ENCODE measurements at places on chromosomes 7 and 10. TPM values are rescaled to one million over a fixed set of nuclear protein-coding genes. Genes with fewer than 3 reads are reported as not detected.

HIP1 gene
- total RNA-seq, result 62.0 TPM

DNA sequence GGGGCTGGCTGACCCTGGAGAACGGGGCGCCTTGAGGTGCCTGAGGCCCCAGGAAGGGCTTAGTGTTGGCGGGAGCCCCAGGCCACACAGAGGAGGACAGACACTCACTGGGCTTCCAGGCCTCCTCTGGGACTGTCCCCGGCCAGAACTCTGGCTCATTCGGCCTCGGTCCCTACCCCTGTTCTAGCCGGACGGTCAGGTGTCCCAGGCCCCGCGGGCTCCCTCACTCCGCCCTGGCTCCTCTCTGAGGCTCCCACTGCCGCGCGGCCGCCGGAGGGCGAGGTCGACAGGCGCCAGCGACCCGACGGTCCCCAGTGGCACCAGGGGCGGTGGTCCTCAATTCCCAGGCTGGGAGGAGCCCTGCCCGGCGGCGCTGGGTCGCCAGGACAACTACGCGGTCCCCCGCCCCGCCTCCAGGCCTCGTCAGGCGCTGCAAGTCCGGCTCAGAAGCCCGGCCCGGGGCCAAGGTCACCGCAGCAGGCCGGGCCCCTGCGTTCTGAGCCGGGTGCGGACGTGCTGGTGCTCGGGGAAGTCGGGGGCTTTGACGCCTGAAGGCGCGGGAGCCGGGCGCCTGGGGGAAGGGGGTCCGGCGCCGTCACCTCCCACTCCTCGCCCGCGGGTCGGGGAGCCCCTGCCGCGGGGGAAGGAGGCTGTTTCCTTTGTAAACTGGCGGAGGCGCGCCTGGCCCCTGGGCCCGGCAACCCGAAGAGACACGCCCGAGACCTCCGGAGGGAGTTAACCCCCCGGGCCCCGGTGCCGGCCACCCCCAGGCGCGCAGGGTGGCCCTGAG, 1.1 kb upstream of the PWWP2B start:
- DNase-seq, result no peak

DNA sequence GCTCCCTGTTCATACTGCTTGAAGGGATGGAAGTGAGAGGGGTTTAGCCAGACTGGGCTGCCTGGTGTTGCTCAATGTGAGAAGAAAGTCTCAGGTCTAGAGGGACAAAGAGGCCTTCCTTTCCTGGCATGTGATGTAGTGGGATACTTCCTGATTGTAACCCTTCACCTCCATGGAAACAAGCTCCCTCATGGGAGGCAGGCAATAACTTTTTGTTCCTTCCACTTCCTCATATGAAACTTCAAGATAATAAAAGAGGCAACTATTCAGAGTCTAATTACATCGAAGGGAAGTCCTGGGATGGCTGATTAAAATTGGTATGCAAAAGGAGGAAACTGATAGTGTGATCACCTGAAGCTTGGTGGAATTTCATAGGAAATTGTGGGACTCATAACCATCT, 84.1 kb upstream of the ETV1 start:
- no peak for DNase-seq

GRCh38 chr10:2335626-2336025, 598.3 kb upstream of the ADARB2 start:
- DNase-seq, result no peak

DNA sequence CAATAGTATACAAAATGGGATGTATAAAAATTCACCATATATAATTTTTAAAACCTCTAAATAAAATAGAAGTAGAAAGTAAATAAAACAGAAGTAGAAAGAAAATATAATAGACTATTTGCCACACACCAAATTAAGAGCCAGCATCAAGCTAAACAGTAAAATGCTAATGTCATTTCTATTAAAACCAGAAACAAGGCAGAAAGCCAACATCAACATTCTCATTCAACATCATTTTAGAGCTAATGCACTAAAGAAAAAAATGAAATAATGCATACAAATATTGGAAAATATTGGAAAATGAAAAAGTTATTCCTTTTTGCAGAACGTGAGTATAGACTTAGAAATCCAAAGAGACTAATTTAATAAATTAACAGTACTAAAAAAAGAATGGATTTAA, 23.4 kb upstream of the RELN start:
- DNase-seq, result no peak

DNA sequence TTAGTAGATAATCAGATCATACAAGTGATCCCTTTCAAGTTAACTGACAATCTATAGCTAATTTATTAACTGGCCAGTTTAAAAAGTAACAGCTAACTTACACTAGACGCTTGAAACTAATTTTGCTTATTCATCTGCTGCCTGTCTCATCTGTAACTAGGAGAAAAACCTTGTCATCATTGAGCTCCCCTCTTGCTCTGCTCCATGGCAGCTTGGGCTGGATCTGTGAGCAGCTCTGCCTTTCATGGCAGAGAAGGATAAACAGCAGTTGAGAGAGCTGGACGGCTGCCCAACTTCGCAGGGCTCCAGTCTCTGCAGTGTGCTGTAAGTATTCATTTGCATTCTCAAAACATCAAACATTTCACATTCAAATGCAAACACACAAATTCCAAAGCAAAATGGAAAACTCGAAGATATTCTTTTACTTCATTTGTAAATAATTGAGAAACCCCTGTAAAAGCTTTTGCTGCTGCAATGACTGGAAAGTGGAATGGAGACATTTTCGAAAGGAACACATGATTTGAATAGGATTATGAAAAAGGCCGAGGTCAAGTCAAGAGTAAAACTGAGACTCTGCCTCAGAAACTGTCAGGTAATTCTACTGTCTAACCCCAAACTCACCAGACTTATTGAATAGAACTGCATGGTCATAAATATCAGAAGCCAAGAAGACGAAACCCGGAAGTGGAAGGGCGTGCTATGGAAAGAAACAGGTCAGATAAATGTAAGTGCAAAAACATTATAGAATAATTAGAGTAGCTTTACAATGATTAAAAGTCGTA, 17.6 kb downstream of the SLC35B4 start:
- no peak for DNase-seq

DNA sequence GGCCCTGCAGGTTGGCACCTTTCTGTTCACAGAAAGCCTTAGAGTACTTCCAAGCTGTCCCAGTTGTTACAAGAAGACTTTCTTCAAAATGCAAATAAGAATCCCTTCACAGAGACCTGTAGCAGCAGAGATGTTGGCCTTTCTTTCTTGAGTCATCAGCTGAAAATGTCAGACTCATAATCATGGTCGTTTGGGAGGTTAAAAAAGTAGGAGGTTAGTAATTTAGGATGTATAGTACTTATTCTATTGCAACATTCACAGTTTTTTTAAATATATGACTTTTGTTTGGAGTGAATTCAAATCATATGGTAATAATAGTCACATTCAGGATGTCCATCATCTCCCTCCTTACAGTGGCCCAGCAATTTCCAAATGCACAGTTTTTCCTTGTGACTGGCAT, 223.9 kb upstream of the GLI3 start:
- no peak for DNase-seq

DNA sequence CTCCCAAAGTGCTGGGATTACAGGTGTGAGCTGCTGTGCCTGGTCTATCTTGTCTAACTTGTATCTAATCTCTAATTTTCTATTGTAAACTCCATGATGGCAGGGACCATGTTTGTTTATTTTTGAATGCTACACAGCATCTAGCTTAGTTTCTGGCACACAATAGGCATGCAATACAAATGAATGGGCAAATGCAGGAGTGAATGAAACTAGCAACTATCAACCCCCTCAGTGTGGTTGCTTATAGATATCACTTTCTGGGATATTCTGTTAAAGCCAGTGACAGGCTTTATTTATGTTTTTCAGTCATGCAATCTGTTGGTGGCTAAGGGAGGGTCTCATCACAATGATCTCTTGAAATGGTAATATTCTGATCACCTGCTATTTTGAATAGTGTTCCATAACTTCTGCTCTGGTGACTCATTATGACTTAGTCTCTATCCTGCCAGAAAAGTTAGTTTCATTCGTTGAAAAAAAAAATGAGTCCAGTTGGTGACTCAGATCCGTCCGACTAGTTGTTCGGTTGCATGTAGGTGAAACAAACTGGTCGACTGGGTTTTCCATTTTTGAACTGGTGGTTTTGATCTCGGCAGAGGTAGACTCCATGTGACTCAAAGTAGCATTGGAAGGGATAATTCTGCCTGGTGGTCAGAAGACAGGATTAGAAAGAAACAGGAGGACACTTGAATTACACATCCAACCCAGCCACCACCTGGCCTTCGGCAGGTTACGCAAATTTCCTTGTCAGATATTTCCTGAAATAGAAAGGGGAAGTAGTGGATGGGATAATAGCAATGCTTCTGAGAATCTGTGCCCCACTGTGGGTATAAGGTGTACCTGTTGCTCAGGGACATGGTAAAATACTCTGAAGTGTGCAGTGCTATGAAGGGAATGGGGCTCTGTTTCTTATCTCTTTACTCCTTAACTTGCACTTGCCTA, 76.8 kb downstream of the GATA3 start:
- DNase-seq, result no peak

GRCh38 chr7:146781352-146782116, 664.9 kb downstream of the CNTNAP2 start:
- no peak for DNase-seq

DNA sequence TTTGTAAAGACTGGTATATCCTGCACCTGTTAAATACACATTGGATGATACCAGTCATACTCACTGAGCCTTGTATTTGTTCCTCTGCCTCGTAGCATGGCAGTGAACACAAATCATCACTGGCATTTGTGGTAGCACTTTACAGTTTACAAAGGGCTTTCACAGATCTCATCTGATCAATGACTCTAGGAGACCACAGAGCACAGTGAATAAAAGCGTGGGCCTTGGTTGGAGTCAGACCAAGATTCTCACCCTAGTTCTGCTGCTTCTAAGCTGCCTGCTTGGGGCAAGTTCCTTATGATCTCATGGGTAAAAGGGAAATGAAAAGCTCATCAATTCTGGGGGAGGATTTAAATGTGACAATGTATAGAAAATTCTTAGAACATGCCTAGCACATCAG, 129.9 kb upstream of the AGK start:
- no peak for DNase-seq

Data from osteocyte (in vitro differentiated cells).